Cardiac septum (tissue), 1 donor: ENCODE measurements at places on chromosomes 7 and 10. TPM values are rescaled to one million over a fixed set of nuclear protein-coding genes. Genes with fewer than 3 reads are reported as not detected.

- DNase-seq, result no peak
Measured at GRCh38 chr10:35735412-35735811, 93.3 kb upstream of the FZD8 start.

Gene C10orf143
- total RNA-seq, result 2.6 TPM

Gene JAKMIP3
- total RNA-seq, result 1.5 TPM

Gene STEAP1
- 6.5 TPM for total RNA-seq

Gene ARID5B
- total RNA-seq, result 25.2 TPM

DNA sequence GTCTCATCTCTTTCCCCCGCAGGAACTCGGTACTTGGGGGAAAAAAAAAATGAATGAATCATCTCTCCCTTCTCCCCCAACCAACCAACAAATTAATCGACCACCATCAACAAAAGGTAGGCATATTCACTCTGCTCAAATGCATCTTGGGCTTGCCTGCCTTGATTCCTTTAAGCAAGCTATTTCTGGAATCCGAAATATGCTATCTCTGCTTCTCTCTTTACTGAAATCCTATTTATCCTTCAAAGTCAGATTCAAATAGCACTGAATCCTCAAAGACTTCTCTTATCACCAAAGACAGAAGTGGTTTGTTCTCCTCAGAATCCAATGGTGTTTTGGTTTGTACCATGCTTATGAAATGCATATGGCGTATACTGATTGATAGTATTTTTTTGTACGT is 49.6 kb upstream of the TPK1 start:
- DNase-seq, result no peak
